Myometrial cell (primary cell): ENCODE measurements at places on chromosomes 3 and 15. TPM values are rescaled to one million over a fixed set of nuclear protein-coding genes. Genes with fewer than 3 reads are reported as not detected.

The COPS2 gene
- 39.2 and 50.2 TPM in 2 replicates for total RNA-seq

The SLC9C1 gene
- total RNA-seq: not detected in 2 replicates

The TERC gene
- 266 and 343 TPM in 2 replicates for total RNA-seq

The WDR72 gene
- total RNA-seq: not detected in 2 replicates

The CCNB2 gene
- total RNA-seq: 96.0 and 108 TPM in 2 replicates

The CASR gene
- not detected in 2 replicates for total RNA-seq

The DUOXA1 gene
- not detected in 2 replicates for total RNA-seq

The INKA1 gene
- 2.5 and 7.5 TPM in 2 replicates for total RNA-seq

The TMEM108 gene
- total RNA-seq: not detected in 2 replicates

The PARP3 gene
- total RNA-seq: 35.6 and 51.3 TPM in 2 replicates

The STAC gene
- total RNA-seq: 0.18 and 1.2 TPM in 2 replicates

The DAZL gene
- not detected in 2 replicates for total RNA-seq

The THAP10 gene
- 6.6 and 6.9 TPM in 2 replicates for total RNA-seq

The TMEM207 gene
- total RNA-seq: not detected in 2 replicates

The SPTBN5 gene
- total RNA-seq: under 0.01 and 0.18 TPM in 2 replicates

The NR2E3 gene
- 0.18 TPM in 1 of 2 replicates, not detected in the other for total RNA-seq

The PBRM1 gene
- total RNA-seq: 22.5 and 28.5 TPM in 2 replicates

The FAM3D gene
- total RNA-seq: not detected in 2 replicates
